Stimulated activated CD8-positive, alpha-beta memory T cell treated with anti-CD3 and anti-CD28 coated beads, Interleukin-2, amount 100 ng/mL, for 1 hour (primary cell): ENCODE measurements at places on chromosomes 1 and 21.

DNA sequence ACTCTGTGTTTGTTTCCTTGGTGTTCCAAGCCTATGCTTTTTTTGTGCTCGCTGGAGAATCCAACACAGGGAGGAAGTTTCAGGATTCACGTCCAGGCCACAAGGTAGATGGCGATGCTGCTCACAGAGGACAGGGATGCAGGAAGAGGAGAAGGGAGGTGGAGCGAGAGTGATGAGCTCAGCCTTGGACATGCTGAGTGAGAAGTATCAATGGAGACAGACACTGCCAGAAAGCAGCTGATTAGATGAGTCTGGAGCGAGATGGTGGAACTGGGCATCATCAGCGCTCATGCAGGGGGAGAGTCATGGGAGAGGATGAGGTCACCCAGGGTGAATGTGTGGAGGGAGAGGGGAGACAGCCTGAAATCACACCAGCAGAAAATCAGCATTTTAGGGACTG is 110.0 kb downstream of the GLUL start:
- no peak for DNase-seq

DNA sequence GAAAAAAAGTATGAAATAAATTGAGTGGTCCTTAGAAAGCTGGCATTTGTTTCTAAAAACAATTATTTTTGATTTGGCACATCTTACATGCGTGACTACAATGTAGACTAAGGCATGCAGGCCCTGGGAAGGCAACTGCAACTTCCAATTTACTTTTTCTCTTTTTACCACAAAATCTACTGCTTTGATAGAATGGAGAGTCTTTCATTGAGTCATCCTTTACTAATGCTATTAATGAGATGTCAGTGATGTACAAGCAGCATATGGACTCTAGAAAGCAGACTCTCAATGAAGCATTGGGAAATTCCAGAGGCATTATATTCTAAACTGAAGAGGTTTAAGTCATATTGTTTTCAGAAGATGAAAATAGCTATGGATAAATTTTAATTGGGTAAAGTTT is 29.6 kb upstream of the PRRX1 start:
- no peak for DNase-seq

- DNase-seq = no peak
These were observed 6.8 kb upstream of the TEKT2 start for GRCh38 chr1:36076979-36077573.

GRCh38 chr1:69088571-69088970 is 479.2 kb upstream of the LRRC7 start:
- DNase-seq = no peak
